CD4-positive, alpha-beta T cell treated with Interleukin-4 for 1 hour (primary cell): ENCODE measurements at places on chromosomes 3 and 15.

DNA sequence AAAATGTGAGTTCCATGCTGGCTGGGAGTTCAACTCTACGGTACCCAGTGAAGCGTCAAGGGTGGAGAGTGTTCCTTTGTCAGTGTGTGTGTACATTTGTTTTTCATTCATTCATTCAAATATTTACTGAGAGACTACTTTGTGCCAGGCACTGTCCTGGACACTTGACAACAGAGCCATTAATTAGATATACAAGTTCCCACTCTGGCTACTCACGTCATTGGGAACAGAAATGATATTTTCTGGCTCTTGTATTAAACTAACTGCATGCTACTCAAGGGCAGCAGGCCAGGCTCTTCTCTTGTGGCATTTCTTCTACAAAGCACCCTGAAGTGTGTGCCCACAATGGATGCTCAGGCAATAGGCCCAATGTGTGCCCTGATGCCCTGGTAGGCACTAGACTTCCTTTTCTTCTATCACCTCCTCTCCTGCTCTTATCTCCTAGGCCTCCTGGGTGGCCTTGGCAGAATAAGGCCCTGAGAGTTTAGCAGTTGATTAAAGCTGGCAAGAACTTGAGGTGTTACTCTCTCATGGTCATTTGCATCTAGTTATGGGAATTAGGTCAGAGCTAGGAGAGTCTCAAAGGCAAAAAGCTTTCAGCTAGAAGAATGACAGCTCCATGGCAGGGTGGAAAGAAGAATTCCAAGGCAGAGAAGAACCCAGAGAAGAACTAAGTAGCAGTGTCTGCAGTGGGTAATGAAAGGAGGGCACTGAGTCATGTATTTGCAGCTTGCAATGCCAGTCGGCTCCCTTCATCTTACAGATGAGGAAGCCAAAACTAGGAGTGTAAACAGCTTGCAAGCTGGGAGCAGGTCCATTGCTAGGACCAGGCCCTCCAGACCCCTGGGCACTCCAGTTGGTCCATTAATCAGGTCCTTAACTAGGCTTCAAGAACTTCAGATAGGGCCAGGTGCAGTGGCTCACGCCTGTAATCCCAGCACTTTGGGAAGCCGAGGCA lies 14.0 kb upstream of the SMAD3 start:
- no peak for DNase-seq

GRCh38 chr3:124601190-124601589 lies 129.1 kb upstream of the UMPS start:
- no peak for DNase-seq

DNA sequence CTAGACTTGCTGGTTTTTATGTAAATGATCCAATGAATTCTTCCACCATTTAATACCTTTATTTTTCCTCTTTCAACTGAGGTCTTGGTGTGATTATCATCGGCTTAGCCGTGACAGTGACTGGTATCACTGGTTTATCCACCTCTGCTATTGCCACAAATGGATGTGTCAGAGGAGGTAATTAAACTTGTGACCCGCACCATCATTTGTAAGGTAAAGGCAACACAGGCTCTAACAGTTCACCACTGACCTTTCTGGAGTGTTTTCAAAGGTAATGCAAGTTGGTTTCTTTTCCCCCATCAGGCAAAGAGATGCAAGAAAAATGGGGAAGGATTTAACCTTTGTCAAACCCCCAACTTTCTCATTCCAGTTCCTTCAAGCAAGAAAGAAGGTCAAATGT lies 19.7 kb downstream of the SLC12A1 start:
- DNase-seq = no peak

DNA sequence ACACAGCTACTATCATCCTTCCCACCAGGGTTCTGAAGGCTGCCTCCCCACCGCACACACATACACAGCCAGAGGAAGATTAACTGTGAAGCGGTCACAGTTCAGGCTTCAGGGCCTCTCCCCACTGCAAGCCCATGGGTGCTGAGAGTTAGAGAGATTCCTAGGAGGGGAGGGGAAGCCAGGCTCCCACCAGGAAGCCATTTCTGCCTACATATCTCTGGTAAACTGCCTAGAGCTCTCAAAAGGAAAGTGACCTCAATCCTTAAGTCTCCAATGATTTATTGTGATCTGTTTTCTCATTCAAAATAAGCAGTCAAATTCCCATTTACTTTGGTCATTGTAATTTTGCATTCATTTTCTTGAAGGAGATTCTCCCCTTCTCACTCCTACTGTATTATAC lies 141.0 kb upstream of the BNIP2 start:
- no peak for DNase-seq

DNA sequence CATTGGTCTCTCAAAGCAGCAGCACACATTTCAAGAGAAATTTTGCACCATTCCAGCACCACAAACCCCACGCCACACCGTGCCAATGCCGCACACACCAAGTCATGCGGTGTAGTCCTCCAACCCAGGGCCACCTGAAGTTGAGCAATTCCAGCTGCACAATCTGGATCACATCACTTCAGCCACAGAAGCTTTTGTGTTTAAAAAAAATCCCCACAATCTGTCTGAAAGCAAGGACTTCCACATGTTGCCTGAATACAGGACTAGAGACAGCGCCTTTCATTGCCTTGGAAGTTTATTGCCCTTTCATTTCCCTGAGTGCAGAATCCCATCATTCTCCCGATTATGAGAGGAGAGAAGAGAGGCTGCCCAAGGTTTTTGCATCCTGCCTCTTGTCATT lies 175.6 kb upstream of the BCL6 start:
- DNase-seq = no peak

GRCh38 chr15:61479613-61480012 lies 250.5 kb upstream of the RORA start:
- DNase-seq = no peak

GRCh38 chr15:84034578-84035398 lies 200.8 kb upstream of the GOLGA6L4 start:
- DNase-seq = no peak

- no peak for DNase-seq
These were observed 119.4 kb upstream of the SAMMSON start for GRCh38 chr3:69880069-69880640.

DNA sequence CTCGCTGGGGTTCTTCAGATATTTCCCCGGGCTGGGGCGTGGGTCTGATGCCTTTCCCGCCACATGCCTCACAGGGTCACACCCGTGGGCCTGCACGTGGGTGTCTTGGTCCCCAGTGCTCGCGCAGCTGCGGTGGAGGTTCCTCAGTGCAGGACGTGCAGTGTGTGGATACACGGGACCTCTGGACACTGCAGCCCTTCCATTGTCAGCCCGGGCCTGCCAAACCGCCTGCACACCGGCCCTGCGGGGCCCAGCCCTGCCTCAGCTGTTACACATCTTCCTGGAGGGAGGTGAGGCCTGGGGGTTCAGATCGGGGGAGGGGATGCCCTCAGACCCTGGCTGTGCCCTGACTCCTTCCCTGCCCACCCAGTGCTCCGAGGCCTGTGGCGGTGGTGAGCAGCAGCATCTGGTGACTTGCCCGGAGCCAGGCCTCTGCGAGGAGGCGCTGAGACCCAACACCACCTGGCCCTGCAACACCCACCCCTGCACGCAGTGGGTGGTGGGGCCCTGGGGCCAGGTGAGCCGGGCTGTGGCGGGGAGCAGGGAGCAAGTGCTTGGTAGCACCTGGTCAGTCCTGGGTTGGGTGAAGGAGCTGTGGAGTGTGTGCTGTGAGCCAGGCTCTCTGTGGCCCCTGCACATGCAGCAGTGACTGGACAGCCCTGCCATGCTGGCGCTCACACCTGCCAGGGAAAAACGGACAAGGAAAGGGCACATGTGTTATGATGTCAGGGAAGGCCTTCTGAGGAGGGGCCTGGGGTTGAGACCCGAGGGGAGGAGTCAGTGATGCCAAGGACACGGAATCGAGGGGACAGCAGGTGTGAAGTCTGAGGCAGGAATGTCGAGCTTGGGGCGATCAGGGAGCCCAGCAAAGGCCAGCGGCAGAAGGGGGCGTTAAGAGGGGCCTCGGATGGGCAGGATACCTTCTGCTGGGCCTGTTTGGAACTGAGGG lies 88.9 kb downstream of the TBC1D2B start:
- no peak for DNase-seq

GRCh38 chr15:73597036-73597638 lies 36.1 kb downstream of the NPTN start:
- no peak for DNase-seq

GRCh38 chr3:62602129-62602770 lies 228.9 kb upstream of the FEZF2 start:
- DNase-seq = no peak

- DNase-seq = peak; percentile 95
These were observed 11.9 kb downstream of the RASA2 start for GRCh38 chr3:141498598-141499223.

DNA sequence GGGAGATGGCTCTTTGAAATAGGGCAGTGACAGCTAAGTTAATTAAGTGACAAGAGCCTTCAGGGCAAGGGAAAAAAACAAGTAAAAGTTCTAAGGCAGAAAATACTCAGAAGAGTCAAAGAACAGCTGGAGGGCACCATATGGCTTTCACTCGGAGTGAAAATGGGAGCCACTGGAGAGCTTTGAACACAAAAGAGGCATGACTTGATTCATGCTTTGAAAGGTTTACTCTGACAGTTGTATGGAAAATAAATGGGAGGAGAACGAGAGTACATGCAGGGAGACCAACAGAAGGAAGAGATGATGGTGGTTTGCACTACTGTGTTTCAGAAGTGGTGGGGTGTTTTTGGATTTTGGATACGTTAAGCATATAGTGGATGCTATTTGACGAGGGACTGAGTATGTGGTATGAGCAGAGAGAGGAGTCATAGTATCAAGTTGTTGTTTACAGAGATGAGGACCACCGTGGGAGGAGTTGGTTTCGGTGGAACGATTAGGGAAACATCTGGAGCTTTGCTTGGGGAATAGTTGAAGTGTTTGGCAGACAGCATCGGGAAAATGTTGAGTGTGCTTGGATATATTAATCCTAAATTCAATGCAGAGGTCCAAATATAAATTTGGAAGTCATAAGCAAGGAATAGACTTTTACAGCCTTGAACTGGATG lies 411.5 kb downstream of the GABRG3 start:
- DNase-seq = no peak

- DNase-seq = no peak
These were observed 89.7 kb upstream of the XCR1 start for GRCh38 chr3:46116996-46117395.

GRCh38 chr15:76993114-76993725 lies 1.7 kb upstream of the PSTPIP1 start:
- no peak for DNase-seq

DNA sequence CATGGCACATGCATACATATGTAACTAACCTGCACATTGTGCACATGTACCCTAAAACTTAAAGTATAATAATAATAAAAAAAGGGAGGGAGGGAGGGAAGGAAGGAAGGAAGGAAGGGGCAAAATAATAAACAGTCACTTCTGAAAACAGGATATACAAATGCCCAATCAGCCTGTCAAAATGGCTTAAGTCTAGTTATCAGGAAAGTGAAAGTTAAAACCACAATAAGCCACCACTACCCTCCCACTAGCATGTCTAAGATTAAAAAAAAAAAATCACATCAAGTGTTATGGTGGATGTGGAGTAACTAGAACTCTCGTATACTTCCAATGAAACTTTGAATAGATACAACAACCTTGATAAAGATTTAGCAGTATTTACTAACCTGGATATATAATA lies 145.6 kb upstream of the GMNC start:
- DNase-seq = no peak

DNA sequence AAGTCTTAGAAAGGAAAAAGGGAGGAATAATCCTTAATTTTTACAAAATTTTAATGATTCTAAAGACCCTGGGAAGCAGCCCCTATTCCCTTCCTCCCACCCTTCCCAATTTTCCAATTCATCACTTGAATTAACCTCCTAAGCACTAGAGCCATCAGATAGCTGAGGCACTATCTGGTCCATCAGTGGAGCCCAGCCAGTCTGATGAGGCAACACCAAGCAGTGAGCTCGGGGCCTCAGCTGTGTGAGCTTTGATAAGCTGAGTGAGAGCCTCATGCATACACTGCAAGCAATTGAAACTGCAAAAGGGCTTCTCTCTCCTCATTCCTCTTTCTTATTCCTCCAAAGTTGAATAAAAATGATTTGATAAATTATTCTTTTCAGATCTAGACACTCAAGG lies 31.9 kb downstream of the TUSC7 start:
- DNase-seq = no peak

- no peak for DNase-seq
These were observed 631.7 kb downstream of the IGSF11 start for GRCh38 chr3:118402971-118403370.

DNA sequence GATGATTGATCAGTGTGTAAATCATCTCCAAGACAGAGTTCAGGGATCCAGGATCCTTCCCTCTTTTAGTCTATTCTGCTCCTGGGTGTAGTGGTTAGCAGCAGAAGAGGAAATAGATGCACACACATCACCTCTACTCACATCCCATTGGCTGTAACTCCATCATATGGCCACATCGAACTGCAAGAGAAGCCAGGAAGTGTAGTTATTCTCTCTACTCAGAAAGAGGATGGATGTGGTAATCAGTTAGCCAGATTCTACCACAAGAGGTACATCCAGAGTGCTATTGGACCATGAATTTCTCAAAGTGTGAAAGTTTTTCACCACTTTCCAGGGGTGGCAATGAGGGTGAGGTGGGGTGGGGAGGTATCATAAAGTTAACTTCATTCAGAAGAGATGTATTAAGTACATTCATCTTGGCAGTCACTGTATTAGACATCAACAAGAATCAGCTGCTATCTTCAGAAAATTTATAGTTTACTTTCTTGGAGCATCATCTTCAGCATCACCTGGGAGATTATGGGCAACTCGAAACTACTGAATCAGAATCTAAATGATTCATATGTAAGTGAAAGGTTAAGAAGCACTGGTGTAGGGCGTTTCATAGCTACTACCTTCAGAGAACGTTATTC lies 60.6 kb upstream of the GAP43 start:
- no peak for DNase-seq

DNA sequence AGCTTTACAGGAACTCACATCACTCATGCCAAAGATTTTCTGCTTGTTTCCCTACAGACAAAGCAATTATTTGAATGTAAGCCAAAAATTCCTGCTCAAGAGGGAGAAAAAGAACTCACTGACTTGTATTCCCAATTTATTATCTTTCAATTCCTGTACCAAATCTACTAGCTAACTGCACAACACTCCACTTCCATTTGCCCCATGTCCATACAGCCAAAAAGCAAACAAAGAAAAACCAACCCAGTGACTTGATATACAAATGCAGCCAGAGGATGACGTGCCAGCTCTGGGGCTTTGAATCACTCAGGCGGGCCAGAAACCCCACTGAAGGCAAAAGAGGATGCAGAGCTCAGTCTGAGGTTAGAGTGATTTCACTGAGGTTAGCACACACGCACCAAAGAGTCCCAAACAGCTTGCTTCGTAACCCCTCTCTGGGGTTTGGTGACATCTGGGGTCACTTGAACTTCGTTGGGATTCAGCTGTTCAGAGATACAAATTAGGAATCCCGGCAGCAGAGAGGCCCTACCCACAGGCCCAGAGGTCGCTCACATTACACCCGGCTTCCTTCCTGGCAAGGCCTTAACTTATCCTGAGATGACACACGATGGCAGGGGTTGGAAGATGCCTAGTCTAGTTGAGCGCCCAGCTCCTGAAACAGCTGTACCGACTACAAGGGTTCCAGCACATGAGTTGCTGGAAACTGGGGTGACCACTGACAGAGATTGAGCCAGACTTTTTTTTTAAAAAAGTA lies 1.6 kb downstream of the RFTN1 start:
- DNase-seq = peak; percentile 80

GRCh38 chr15:71691081-71691457 lies 119.3 kb upstream of the NR2E3 start:
- no peak for DNase-seq

GRCh38 chr15:53530761-53531160 lies 228.7 kb downstream of the WDR72 start:
- no peak for DNase-seq

GRCh38 chr3:59446775-59447465 lies 397.1 kb upstream of the CFAP20DC start:
- DNase-seq = no peak

- no peak for DNase-seq
These were observed 4.2 kb upstream of the FGF7 start for GRCh38 chr15:49418811-49419210.
